Stimulated activated CD8-positive, alpha-beta memory T cell treated with anti-CD3 and anti-CD28 coated beads, Interleukin-4, amount 100 ng/mL, for 4 hours (primary cell): ENCODE measurements at places on chromosomes 12 and 14.

- DNase-seq: no peak
Measured at GRCh38 chr12:105228966-105229365, 7.0 kb downstream of the APPL2 start.

GRCh38 chr12:93638095-93638494, 39.1 kb upstream of the CRADD start:
- DNase-seq: no peak

DNA sequence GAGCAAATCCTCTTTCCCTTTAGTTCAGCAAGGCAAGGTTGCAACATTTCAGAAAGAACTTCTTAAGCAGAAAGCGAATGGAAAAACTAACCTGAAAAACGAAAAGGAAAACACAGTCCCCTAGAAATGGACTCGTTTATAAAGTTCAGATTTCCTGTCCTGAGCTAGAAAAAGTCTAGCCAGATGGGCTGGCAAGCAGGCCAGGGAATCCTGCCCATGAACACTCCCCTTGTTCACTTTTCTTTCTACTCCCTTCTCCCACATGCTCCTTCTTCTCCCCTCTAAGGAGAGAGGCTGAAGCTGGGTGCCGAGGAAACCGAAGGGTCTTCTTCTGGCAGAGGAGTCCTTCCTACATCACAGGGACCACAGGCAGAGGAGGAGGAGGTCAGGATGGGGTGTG, 27.1 kb downstream of the LTBP2 start:
- no peak for DNase-seq

DNA sequence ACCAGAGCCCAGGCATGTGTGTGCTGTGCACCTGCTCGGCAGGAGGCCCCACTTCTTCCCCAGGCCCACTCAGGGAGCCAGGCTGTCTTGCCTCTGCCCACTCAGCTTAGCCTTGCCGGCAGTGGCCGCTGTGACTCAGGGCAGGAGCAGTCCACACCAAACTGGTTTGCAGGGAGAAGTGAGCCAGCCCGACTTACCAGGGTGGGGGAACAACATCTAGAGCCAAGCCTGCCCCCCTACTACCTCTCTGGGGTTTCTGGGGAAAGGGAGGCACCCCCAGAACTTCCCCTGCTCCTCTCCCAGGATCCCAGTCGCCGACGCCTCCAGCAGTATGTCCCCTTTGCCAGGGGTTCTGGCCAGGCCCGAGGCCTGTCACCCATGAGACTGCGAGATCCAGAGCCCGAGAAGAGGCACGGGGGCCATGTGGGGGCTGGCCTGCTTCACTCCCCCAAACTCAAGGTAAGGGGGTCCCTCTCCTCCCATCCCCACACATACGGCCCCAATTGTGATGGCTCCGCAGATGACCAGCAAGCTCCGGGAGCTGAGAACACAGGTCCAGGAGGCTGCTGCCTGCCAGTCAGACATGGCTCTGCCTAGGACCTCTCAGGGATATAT, 3.0 kb downstream of the PLEKHG6 start:
- no peak for DNase-seq

DNA sequence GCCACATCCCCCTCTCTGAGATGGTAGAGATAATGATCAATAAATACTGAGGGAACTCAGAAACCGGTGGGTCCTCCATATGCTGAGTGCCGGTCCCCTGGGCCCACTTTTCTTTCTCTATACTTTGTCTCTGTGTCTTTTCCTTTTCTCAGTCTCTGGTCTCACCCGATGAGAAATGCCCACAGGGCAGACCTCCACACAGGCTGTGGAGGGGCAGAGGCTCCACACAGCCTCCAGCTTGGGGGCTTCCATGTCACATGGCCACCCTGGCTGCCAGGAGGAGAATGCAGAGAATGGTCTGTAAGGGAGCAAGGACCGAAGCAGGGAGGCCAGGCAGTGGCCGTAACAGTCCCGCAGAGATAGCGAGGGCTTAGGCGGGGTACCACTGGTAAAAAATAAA, 105.9 kb downstream of the NTF3 start:
- no peak for DNase-seq
